Uterus (tissue), 4 donors: ENCODE measurements at places on chromosomes 5 and 9. TPM values are rescaled to one million over a fixed set of nuclear protein-coding genes. Genes with fewer than 3 reads are reported as not detected.

DNA sequence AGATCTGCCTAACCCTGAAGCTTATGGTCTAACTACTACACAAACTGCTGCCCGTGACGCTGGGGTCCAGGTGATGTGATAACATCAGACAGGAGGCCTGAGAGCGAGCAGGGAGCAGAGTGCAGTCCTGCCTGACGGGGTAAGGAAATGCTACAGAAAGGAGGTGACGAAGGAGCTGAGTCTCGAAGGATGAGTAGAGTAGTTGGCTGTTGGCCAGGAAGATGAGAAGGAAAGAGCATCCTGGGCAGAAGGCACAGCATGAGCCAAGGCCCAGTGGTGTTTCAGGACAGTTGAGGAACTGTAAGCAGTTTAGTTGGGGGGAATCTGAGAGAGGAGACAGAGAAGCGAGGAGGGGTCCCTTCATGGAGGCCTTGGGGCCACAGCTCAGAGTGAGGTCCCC, 136.0 kb upstream of the TBC1D2 start:
- DNase-seq = no peak
- H3K4me3 ChIP-seq = no peak overlapping the region
- no peaks in the 10 kb centered on the region for H3K27me3 ChIP-seq
- no peak overlapping the region for H3K27ac ChIP-seq
- H3K4me1 ChIP-seq = no peaks in the 10 kb centered on the region

- no peaks in the 10 kb centered on the region for H3K4me1 ChIP-seq
- no peak for DNase-seq
- H3K4me3 ChIP-seq = no peak overlapping the region
- H3K36me3 ChIP-seq = no peaks in the 10 kb centered on the region
- H3K27ac ChIP-seq = no peak overlapping the region
- no peaks in the 10 kb centered on the region for H3K27me3 ChIP-seq
Measured at GRCh38 chr5:44535621-44536020, 146.4 kb upstream of the FGF10 start.

- H3K4me1 ChIP-seq = no peaks in the 10 kb centered on the region
- DNase-seq = no peak
- no peaks in the 10 kb centered on the region for H3K36me3 ChIP-seq
- H3K4me3 ChIP-seq = no peak overlapping the region
Measured at GRCh38 chr9:6212722-6213375, 2.8 kb upstream of the IL33 start.

The TNPO1 gene
- 135 TPM for total RNA-seq

The SECISBP2 gene
- total RNA-seq = 41.8 TPM
